ENCODE measurements at places on chromosomes 1 and 21. TPM values are rescaled to one million over a fixed set of nuclear protein-coding genes. Genes with fewer than 3 reads are reported as not detected.

GRCh38 chr1:231421546-231421970, 529 bp downstream of the EGLN1 start:
- H3K36me3 ChIP-seq: no peaks in the 10 kb centered on the region

- no peak for DNase-seq
- no peaks in the 10 kb centered on the region for H3K27me3 ChIP-seq
- H3K36me3 ChIP-seq: peaks cover 4% of the 10 kb centered on the region
- no peaks in the 10 kb centered on the region for H3K4me1 ChIP-seq
- H3K27ac ChIP-seq: no peak overlapping the region
These were observed 78.7 kb upstream of the ADAM30 start for GRCh38 chr1:119975006-119975405.

DNA sequence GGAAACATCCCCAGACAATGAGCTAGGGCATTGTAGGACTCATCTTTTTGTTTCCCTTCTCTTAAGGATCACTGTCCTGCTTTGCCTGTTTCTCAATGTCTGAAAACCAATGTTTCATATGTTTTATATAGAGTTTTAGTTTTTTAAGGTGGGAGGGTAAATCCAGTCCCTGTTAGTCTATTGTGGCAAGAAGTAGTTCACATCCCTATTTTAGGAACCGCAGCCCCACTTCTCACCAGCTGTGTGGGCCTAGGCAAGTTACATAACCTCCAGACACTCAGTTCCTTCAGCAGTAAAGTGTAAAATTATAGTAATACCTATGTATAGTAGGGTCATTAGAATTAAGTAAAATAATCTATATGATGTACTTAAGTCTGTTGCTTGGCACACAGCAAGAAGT, 105.8 kb upstream of the WLS start:
- no peaks in the 10 kb centered on the region for H3K4me1 ChIP-seq
- H3K27me3 ChIP-seq: no peaks in the 10 kb centered on the region
- DNase-seq: no peak
- H3K27ac ChIP-seq: no peak overlapping the region

DNA sequence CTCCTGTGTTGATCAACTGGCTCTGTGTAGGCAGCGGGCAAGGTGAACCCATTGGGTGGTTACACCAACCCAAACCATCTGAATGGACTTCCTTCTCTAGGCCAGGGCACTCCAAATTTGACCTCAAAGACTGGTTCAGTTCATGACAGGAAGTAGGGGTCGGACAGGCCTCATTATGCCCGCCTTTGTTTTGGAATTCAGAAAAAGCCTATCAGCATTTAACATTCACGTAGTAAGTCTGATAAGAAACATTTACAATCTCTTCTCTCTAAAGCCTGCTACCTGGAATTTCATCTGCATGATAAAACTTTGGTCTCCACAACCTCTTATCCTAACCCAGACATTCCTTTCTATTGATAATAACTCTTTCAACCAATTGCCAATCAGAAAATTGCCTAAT, 97.1 kb upstream of the ETV3 start:
- H3K4me1 ChIP-seq: no peaks in the 10 kb centered on the region
- H3K36me3 ChIP-seq: no peaks in the 10 kb centered on the region
- no peak overlapping the region for H3K4me3 ChIP-seq
- H3K27ac ChIP-seq: no peak overlapping the region
- H3K27me3 ChIP-seq: no peaks in the 10 kb centered on the region

SLC25A34 gene
- total RNA-seq: 2.5 TPM

DNA sequence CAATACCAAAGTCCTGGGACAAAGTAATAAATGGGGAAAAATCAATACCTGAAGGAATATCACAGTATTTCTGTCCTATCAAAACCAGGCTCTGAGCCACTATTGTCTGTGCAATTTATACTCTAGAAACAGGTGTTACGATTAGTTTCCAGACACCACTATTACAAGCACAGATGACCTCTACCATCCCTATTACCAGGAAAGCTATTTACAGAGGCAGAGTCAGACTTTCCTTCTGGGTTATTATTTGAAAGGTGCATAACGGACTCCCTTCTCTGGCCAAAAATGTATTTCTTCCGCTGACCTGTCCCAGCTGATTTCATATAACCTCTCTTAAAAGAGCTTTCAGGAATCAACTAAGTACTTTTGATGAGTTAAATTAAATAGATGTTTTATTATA, 154.6 kb upstream of the LRRC7 start:
- H3K36me3 ChIP-seq: no peaks in the 10 kb centered on the region
- no peaks in the 10 kb centered on the region for H3K4me1 ChIP-seq
- no peak overlapping the region for H3K4me3 ChIP-seq
- H3K27me3 ChIP-seq: no peaks in the 10 kb centered on the region
- no peak overlapping the region for H3K27ac ChIP-seq
- DNase-seq: no peak

GRCh38 chr21:27691516-27691915, 724.6 kb upstream of the ADAMTS5 start:
- no peaks in the 10 kb centered on the region for H3K27me3 ChIP-seq
- DNase-seq: no peak
- H3K4me3 ChIP-seq: no peak overlapping the region
- H3K4me1 ChIP-seq: no peaks in the 10 kb centered on the region
- H3K36me3 ChIP-seq: no peaks in the 10 kb centered on the region

DNA sequence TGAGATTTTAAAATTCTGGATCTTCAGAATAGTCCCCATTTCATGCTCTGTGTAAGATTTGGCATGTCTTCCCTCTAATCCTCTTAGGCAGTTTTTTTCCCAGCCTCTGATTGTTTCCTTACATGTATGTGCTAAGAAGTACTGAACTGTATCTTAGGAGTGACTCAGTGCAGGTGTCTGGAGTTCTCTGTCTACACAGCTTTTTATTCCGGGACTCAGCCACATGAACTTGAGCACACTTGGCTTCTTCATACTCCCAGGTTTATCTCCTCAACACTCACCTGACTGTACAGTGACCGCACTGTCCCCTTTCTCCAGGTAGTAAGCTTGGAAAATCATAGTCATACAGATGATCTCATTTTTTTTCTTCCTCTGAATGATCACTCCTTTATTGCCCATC, 50.7 kb downstream of the SYT14 start:
- no peak overlapping the region for H3K4me3 ChIP-seq
- no peaks in the 10 kb centered on the region for H3K36me3 ChIP-seq
- no peak overlapping the region for H3K27ac ChIP-seq
- DNase-seq: no peak

DNA sequence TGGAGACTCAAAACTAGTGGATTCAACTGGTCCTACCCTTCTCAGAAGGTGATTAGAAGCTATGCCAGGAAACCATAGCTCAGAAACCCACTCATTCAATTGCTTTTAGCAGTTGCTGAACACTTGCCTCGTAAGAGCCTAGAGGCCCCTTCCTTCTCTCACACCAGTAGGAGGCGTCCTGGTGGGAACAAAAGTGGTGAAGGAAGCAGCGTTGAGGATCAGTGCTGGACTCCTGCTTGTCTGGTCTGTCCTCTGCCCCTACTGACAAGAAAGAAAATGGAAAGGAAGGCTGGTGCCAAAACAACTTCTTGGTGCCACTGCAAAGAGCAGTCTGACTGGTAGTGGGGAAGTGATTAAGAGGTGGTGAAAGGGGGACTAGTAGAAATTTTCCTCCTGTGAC, 269.7 kb downstream of the LMO4 start:
- H3K27ac ChIP-seq: no peak overlapping the region
- H3K36me3 ChIP-seq: no peaks in the 10 kb centered on the region
- no peaks in the 10 kb centered on the region for H3K27me3 ChIP-seq
- no peak for DNase-seq
- H3K4me3 ChIP-seq: no peak overlapping the region

DNA sequence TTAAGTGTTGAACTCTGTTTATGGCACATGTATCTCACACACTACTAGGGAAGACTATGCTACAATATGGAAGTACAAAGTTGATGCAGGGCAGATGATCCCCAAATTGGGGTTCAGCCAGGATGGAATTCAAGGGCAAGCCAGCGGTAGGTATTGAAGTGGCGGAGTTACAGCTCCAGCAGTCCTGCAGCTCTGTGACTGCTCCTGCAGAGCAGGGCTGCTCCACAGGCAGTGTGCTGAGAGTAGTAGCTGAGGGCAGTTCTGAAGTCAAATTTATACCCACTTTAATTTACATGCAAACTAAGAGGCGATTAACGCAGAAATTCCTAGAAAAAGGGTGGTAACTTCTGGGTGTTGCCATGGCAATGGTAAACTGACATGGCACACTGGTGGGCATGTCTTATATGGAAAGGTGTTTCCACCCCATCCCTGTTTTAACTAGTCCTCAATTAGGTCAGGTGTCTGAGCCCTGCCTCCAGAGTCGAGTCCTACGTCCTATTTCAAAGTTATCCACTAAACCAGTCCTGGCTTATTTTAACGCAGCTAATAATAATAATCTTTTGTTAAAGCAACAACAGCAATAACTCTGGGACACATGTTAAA, 20.6 kb upstream of the CENPF start:
- H3K27me3 ChIP-seq: no peaks in the 10 kb centered on the region
- H3K4me3 ChIP-seq: no peak overlapping the region
- no peak overlapping the region for H3K27ac ChIP-seq

KRTAP19-1 gene
- not detected for total RNA-seq

HRNR gene
- total RNA-seq: not detected

- no peaks in the 10 kb centered on the region for H3K36me3 ChIP-seq
- no peaks in the 10 kb centered on the region for H3K4me1 ChIP-seq
- H3K27ac ChIP-seq: no peak overlapping the region
- DNase-seq: no peak
These were observed 1.4 kb downstream of the NCAM2 start for GRCh38 chr21:20999659-21000058.

DNA sequence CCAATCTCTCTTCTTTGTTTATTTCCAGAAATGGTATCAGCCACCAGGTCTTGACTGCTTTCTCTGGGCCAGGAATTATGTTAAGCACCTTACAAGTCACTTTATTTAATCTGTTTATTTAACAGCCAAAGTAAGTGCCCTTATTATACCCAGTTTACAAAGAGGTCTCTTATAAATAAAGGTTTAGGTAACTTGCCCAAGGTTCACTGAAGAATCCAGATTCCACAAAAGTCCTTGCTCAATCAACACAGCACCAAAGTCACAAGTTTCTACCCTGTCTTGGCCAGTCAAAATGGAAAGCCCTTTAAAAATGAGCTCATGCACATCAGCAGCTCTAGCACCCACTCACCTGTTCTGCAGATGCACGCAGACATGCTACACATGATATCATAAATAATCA, 28.0 kb upstream of the ATP1A1 start:
- no peak overlapping the region for H3K27ac ChIP-seq
- no peak overlapping the region for H3K4me3 ChIP-seq
- no peaks in the 10 kb centered on the region for H3K36me3 ChIP-seq
- peaks cover 3% of the 10 kb centered on the region for H3K27me3 ChIP-seq

- H3K36me3 ChIP-seq: no peaks in the 10 kb centered on the region
- no peak for DNase-seq
- no peak overlapping the region for H3K27ac ChIP-seq
- no peak overlapping the region for H3K4me3 ChIP-seq
These were observed 288.7 kb upstream of the USP25 start for GRCh38 chr21:15441060-15441493.

CDC20 gene
- 1.1 TPM for total RNA-seq

DNA sequence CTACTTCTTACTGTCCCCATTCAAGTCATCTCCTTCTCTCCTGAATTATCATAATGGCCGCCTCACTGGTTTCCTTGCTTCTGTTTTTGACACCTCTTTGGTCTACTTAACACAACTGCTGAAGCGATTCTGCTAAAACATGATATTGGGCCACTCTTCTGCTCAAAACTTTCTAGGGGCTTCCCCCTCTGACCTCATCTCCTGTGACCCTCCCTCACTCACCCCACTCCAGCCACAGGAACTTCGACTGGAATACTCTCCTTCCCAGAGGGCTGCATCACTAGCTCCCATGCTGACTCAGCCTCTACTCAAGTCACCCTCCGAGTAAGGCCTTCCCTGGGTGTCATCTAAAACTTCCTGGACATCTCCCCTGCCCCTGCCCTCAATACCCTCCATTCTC, 35.7 kb downstream of the NRIP1 start:
- H3K36me3 ChIP-seq: no peaks in the 10 kb centered on the region
- DNase-seq: no peak
- no peak overlapping the region for H3K4me3 ChIP-seq
- H3K27me3 ChIP-seq: no peaks in the 10 kb centered on the region
- H3K4me1 ChIP-seq: peaks cover 3% of the 10 kb centered on the region

KLHDC9 gene
- total RNA-seq: 0.78 TPM

- H3K36me3 ChIP-seq: peaks cover 4% of the 10 kb centered on the region
- no peak for DNase-seq
- H3K27me3 ChIP-seq: no peaks in the 10 kb centered on the region
- H3K4me3 ChIP-seq: peak overlapping the region; percentile 19
These were observed 692 bp downstream of the TARDBP start for GRCh38 chr1:11013160-11013531.

- no peak for DNase-seq
- no peaks in the 10 kb centered on the region for H3K27me3 ChIP-seq
- peak overlapping the region; percentile 72 for H3K27ac ChIP-seq
- no peak overlapping the region for H3K4me3 ChIP-seq
- peaks cover 13% of the 10 kb centered on the region for H3K4me1 ChIP-seq
These were observed 10.0 kb downstream of the KIRREL1 start for GRCh38 chr1:158003406-158003800.

DNA sequence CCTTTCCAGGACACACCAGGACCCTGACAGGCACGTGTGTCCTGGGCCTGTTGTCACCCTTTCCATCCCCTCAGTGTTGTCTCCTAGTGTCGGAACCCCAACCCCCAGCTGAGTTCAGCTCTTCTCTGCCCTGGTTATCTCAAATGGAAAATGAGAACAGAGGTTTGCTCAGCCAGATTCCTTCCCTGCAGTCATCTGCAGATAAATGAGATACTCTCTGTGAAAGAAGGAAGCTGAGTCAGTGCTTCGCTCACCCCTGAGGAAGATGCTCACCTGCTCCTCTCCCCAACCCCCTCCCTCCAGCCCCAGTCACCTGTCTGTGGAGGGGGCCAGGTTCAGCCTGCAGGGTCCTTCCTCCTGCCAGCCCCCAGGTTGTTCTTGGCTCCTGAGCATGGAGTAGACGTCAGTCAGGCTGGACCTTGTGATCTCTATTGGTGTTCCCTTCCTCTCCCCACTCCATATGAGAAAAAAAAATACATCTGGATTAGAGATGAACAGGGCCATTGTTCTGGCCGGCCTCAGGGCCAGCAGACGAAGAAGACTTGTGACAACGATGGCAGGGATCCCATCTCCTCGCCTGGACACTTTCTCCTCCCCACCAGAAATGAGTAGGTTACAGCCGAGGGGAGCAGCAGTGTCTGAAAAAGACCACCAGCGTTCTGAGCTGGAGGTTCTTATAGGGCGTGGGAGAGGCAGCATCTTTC, 20.9 kb downstream of the PHGDH start:
- H3K4me3 ChIP-seq: no peak overlapping the region
- H3K36me3 ChIP-seq: no peaks in the 10 kb centered on the region
- no peak overlapping the region for H3K27ac ChIP-seq

DNA sequence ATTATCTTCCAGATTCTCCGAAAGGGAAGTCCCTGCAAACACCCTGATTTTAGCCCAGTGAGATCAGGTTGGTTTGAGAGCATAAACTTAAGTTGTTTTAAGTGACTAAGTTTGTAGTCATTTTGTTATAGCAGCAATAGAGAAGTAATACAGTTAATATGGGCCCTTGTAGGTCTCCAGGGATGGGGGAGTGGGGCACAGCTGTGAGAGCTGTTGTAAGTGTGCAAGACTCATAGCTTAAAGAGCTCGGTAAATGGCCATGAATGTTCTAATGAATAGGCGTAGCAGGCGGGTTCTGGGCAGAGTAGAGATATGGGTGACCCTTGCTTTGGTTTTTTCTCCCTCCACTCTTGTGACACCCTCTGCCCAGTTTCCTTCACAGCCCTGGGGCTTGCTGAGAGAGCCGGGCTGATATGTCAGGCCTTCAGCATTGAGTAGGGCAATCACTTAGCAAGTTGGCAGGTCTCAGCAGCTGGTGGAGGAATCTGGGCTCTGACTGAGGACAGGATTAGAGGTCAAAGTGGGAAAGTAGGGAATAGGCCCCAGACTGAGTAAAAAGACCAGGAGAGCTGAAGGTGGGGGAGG, 16.0 kb upstream of the ID3 start:
- H3K27me3 ChIP-seq: no peaks in the 10 kb centered on the region
- no peak for DNase-seq
- H3K36me3 ChIP-seq: no peaks in the 10 kb centered on the region
- no peak overlapping the region for H3K4me3 ChIP-seq
- H3K27ac ChIP-seq: peak overlapping the region; percentile 71

Measured in aorta (tissue), 5 donors.